ENCODE measurements at places on chromosomes 6 and 20. TPM values are rescaled to one million over a fixed set of nuclear protein-coding genes. Genes with fewer than 3 reads are reported as not detected.

HTR1E gene
- polyA plus RNA-seq, result not detected

- no peak overlapping the region for H3K4me3 ChIP-seq
- no peak for DNase-seq
- H3K27me3 ChIP-seq, result no peaks in the 10 kb centered on the region
- no peaks in the 10 kb centered on the region for H3K36me3 ChIP-seq
- H3K27ac ChIP-seq, result no peak overlapping the region
Measured at GRCh38 chr6:69593706-69594105, 203.1 kb downstream of the LMBRD1 start.

DNA sequence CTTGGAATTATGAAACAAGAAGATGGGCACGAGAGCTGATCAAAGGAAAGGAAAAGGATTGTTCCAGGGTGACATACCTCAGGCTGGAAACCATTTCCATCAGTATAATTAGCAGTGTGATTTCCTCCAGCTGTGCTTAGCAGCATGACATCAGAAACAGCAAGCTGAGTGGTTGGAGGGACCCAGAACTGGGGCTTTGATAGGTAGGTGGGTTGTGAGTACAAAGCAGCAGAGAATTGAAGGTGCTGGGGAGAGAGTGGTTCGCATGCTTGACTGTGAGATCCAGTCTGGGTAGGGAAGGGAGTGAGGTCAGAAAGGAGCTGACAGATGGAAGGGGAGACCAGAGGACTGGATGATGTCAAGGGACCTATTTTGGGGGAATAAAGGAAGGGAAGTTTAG is 90.4 kb downstream of the CD164 start:
- no peak overlapping the region for H3K27ac ChIP-seq
- no peak overlapping the region for H3K4me3 ChIP-seq
- no peaks in the 10 kb centered on the region for H3K36me3 ChIP-seq
- DNase-seq, result no peak
- H3K27me3 ChIP-seq, result no peaks in the 10 kb centered on the region

- H3K4me3 ChIP-seq, result no peak overlapping the region
- H3K27me3 ChIP-seq, result no peaks in the 10 kb centered on the region
- no peak for DNase-seq
- no peak overlapping the region for H3K27ac ChIP-seq
- H3K4me1 ChIP-seq, result no peaks in the 10 kb centered on the region
Measured at GRCh38 chr6:39929733-39930461, 4.4 kb downstream of the MOCS1 start.

GRCh38 chr6:4677751-4678065 is 98.5 kb upstream of the CDYL start:
- H3K4me1 ChIP-seq, result no peaks in the 10 kb centered on the region
- no peak overlapping the region for H3K4me3 ChIP-seq
- no peak overlapping the region for H3K27ac ChIP-seq
- no peaks in the 10 kb centered on the region for H3K36me3 ChIP-seq

DNA sequence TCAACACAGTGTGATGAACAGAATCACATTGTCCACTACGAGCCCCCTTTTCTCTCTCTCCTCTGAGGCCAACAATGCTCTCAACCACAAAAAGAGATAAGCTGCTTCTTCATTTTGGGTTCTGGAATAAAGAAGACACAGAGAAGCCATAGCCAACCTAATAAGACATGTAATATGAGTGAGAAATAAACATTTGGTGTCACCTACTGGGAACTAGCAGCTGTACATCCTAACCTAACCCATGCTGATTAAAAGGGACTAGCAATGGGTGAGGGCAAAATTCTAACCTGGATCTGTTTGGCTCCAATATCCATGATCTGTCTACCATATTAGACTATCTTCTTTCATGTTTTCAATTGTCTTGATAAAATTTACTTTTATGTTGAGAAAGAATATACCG is 369.1 kb upstream of the MARCKS start:
- no peak overlapping the region for H3K4me3 ChIP-seq
- no peaks in the 10 kb centered on the region for H3K27me3 ChIP-seq
- no peak overlapping the region for H3K27ac ChIP-seq
- no peak for DNase-seq

DNA sequence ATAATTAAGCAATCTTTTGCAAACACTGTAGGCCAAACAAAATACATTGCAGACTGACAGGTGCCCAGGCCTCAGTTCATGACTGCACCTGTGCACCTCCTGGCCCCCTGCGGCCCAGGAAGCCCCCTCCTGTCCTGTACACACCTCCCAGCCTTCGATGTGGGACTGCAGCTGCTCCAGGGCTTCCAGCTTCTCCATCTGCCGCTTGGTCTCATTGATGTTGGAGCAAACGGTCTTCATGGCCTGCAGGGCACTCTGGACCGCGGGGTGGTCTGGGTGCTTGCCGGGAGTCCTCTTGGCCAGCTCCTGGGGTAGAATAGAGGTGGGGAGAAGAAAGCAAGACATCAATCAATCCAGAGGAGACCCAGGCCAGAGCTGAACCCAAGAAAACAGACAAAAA is 119.7 kb downstream of the PREX1 start:
- no peak overlapping the region for H3K27ac ChIP-seq
- no peaks in the 10 kb centered on the region for H3K36me3 ChIP-seq
- H3K4me3 ChIP-seq, result no peak overlapping the region
- DNase-seq, result peak; percentile 13
- H3K27me3 ChIP-seq, result no peaks in the 10 kb centered on the region
